ENCODE measurements at places on chromosomes 12 and 14.

DNA sequence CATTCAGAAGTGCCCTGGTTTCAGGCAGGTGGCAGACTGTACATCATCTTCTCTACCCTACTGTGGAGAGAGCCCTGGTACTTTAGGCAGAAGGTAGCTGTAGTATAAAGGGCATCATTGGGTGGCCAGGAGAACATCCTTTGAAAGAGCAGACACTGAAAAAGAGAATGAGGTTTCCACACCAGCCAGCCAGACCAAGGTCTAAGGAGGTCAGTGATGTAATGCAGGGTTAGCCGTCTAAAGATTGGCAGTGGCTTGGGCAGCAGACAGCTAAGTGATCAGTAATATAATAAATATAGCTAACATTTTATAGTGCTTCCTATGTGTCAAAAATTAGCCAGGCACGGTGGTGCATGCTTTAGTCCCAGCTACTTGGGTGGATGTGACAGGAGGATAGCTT, 12.0 kb downstream of the ZBTB25 start:
- DNase-seq, result no peak

GRCh38 chr12:4279198-4279690, 5.7 kb downstream of the CCND2 start:
- no peak for DNase-seq

DNA sequence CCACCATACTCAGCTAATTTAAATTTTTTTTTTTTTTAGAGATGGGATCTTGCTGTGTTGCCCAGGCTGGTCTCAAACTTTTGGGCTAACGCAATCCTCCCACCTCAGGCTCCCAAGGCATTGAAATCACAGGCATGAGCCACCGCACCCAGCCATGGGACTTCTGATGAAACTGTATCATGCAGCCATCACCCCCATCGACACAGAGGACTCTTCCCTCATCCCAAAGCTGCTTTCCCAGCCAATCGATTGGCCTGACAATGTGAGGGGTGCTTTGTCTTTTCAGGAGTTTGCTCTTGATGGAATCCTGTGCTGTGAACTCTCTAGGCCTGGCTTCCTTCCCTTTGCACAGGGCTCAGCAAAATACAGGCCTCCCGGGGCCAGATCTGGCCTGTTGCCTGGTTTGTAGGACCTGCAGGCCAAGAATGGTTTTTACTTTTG, 59.6 kb upstream of the NCOR2 start:
- DNase-seq, result no peak

DNA sequence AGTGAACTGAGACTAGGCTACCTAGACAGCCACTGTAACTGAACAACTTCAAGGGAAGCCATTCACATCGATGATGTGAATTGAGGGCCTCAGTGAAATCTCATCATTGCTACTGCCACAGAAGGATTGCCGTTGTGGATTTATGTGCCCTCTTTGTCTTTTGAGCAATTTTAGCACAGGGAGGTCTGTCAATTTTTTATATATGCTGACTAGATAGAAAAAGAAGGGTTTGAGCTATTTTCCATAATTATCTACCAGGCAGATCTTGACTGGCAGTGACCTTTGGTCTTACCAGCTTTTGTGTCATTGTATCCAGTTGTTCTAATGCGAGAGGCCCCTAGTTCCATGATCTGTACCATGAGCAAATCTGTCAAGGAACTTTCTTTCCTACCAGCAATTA, 179.4 kb downstream of the ERC1 start:
- no peak for DNase-seq

DNA sequence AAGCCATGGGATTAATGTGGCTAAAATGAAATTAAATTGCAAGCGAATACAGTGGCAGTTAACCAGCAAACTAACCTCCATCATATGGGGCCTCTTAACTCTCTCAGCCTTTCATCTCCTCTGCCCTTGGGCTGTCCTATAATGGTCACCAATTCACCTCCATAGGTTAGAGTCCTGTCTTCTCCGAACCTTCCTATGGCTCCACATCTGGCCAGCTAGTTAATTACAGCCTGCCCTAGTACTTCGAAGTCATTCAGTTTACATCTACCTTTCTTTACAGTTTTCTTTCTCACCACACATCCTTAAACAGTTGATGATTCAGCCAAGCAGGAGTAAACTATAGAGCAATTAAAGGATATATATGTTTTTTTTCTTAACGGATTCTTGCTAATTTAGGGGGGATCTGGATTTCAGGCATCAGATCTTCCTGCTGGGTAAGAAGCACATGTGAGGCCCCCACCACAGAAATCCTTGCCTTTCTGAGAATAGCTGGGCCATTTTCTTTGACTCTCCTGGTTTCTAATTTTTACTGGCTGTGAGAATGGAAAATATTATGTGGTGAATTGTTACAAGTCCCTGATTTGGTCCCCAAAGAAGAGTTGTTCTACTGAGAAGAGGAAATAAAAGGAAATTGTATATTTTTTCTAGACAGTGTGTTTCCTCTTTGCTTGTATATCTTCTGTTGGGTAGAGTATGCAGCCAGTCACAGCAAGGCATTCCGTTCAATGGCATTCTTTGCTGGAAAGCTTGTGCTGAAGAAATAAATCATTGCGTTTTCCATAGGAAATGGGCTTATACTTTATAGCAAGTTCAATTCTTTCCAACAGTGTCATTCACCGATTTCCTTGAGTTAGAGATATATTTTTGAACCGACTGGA, 16.7 kb downstream of the HMGA2 start:
- DNase-seq, result no peak
